ENCODE measurements at places on chromosomes 6 and 20. TPM values are rescaled to one million over a fixed set of nuclear protein-coding genes. Genes with fewer than 3 reads are reported as not detected.

The B3GALT4 gene
- total RNA-seq: 1.0 TPM

- no peak overlapping the region for H3K4me3 ChIP-seq
- H3K4me1 ChIP-seq: peaks cover 82% of the 10 kb centered on the region
- H3K36me3 ChIP-seq: no peaks in the 10 kb centered on the region
- H3K27ac ChIP-seq: peak overlapping the region; percentile 99
- DNase-seq: peak; percentile 82
- no peaks in the 10 kb centered on the region for H3K27me3 ChIP-seq
Observed at GRCh38 chr6:41058783-41059181, 5.8 kb downstream of the APOBEC2 start.

The RPS6KA2 gene
- total RNA-seq: 35.7 TPM

The MATN4 gene
- total RNA-seq: not detected

DNA sequence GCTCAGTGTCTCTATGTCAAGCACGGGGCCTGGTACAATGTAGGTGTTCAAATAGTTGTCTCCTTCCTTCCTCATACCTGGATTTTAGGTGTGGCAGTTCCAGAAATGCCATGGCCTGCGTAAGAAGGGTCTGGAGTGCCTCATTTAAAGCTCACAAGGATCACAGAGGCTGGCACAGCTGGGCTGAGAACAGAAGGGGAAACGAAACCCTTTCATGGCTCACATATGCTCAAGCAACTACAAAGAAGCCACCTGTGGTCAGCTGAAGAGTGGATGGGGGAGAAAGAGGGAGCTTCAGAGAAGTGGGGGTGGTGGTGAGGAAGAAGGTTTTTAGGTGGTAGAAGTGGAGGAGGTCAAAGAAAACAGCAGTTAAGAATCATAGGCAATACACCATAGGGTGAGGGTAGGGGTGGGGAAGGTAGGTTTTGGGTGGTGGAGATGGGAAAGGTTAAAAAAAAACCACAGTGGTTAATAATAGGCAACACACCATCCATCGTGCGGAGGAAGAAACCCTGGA, 17.0 kb upstream of the TOP1 start:
- DNase-seq: no peak
- no peaks in the 10 kb centered on the region for H3K36me3 ChIP-seq
- H3K4me1 ChIP-seq: no peaks in the 10 kb centered on the region
- H3K4me3 ChIP-seq: no peak overlapping the region
- no peaks in the 10 kb centered on the region for H3K27me3 ChIP-seq
- no peak overlapping the region for H3K27ac ChIP-seq

The RIPPLY2 gene
- total RNA-seq: not detected

GRCh38 chr20:9066191-9066590, 2.7 kb upstream of the PLCB4 start:
- no peak overlapping the region for H3K4me3 ChIP-seq
- H3K36me3 ChIP-seq: no peaks in the 10 kb centered on the region

The RBM24 gene
- total RNA-seq: 375 TPM
